Muscle of arm (tissue), 14 donors: ENCODE measurements at places on chromosomes 1 and 21.

- no peak for DNase-seq
These were observed 316.9 kb upstream of the SGIP1 start for GRCh38 chr1:66217021-66217420.

DNA sequence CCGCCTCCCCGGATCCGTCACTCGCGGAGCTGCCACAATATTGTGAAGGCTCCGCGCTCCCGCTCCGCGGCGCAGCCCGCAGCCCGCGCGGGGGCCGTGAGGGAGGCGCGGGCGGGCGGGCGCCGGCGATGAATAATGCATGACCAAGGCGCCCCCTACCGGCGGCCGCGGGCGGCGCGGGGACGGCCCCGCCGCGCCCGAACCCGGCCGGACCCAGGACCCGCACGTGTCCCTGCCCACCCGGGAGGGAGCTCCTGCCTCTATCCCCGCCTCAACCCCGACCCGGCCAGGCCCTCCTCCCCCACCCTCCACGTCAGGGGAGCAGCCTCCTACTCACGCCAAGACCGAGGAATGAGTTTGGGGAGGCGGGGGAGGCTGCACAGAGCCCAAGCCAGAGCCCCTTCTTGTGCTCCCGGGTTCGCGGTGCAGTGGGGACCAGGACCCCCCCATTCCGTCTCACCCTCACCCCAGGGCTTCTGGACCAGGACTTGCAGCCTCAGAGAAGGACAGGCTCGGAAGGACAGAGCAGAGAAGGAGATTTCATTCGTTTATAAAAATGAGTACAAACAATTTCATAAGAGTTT lies 70.8 kb upstream of the CASZ1 start:
- peak; percentile 38 for DNase-seq

- DNase-seq = no peak
These were observed 982 bp upstream of the IL24 start for GRCh38 chr1:206896261-206896660.

DNA sequence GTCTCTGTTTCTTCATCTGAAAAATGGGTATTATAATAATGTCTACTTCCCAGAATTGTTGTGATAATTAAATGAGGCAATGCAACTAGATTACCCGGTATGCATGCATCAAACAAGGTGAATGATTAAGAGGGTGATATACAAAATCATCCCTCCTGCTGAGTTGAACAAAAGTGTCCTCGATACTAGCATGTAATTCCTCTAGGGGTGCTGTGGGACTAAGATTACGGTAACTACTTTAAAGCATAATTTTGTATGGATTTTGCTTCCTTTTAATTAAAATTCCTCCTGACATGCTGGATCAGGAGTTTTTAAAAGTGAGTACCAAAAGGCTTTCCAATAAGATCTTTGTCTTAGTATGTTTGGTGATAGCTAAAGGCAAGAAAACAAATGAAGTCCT lies 98.7 kb upstream of the PRMT6 start:
- DNase-seq = no peak

GRCh38 chr1:219566951-219567947 lies 45.7 kb downstream of the ZC3H11B start:
- DNase-seq = peak; percentile 77

GRCh38 chr1:166153525-166154314 lies 13.1 kb downstream of the FAM78B start:
- DNase-seq = no peak

DNA sequence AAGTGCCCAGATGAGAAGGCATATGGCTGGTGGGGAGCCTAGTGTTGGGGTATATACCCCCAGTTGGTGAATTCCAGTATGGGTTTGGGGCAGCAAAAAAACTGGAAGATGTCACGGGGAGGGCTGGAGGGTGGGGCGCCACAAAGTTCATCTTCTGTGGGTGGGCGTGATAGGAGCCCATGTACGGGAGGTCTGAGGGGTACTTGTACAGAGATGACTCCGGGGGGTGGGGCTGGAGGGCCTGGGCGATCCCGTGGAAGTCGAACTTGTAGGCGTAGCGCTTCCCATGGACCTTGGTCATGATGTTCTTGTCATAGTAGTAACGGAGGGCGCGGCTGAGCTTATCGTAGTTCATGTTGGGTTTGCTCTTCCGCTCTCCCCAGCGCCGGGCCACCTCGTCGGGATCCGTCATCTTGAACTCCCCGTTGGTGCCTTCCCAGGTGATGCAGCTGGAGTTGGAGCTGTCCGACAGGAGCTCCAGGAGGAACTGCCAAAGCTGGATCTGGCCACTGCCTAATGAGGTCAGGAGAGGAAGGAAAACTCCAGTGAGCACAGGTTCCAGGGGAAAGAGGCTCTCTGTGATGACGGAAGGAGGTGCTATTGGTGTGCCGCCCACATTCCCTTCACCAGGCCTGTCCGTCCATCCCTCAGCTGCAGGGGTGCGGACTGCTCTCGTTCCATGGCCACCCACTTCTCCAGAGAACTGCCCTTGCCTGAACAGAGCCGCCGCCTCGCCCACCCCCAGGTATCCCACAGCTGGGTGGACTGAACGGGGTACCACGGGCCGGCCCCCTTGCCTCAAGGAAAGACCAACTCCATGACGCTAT lies 114.7 kb downstream of the ERG start:
- no peak for DNase-seq

GRCh38 chr1:172686143-172686542 lies 27.2 kb downstream of the FASLG start:
- DNase-seq = no peak

DNA sequence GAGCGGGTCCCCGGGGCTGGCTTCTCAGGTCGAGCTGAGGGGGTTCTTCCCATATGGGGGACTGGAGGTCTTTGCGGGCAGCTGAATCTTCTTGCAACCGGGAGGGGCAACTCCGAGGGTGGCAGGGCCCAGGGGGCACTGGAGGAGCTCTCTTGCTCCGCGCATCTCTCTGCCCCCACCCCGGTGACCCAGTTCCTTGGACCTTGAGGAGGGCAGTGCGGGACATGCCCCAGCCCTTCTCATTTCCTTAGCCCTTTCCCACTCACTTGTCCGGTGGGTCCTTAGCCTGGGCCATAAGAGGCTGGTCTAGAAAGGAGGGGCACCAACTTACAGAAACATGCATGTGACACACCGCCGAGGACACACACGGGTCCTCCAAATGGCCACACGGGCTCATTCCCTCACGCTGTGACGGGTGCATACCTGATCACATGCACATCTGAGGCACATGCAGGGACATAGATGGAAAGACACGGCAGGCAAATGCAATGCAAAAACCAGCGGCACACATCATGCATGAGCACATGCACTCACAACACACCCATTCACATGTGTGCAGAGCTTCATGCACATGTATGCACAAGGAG lies 630 bp downstream of the HPCA start:
- no peak for DNase-seq

DNA sequence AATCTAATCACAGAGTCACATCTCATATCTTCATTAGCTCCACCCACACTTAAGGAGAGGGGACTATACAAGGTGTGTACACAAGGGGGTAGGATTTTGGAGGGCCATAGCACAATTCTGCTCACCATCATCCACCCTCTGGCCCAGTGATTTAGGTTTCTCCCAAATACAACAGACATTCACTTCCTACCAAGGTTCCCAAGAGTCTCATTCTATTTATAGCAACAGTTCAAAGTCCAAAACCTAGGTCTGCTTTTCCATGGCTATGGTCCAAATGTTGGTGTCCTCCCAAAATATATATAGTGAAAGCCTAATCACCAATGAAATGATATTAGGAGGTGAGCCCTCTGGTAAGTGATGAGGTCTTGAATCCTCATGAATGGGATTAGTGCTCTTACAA lies 353.2 kb upstream of the PLD5 start:
- DNase-seq = no peak

DNA sequence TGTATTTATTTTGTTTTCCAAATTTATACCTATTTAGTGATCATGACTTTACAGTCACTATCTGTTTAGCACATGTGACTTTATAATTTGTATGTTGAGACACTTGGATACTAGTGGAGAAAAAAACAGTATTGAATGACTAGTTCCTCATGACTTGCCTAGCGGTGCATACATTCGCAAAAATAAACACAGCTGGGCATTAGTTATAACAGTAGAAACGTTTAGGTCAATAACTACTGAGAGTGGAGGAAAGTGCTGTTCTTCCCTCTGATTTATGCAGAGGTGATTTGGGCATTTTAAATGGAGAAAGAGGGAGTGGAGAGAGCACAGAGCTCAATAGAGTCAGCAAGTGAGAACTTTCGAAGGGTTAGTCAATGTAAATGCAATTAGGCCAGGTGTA lies 1679.0 kb upstream of the B3GALT2 start:
- no peak for DNase-seq

DNA sequence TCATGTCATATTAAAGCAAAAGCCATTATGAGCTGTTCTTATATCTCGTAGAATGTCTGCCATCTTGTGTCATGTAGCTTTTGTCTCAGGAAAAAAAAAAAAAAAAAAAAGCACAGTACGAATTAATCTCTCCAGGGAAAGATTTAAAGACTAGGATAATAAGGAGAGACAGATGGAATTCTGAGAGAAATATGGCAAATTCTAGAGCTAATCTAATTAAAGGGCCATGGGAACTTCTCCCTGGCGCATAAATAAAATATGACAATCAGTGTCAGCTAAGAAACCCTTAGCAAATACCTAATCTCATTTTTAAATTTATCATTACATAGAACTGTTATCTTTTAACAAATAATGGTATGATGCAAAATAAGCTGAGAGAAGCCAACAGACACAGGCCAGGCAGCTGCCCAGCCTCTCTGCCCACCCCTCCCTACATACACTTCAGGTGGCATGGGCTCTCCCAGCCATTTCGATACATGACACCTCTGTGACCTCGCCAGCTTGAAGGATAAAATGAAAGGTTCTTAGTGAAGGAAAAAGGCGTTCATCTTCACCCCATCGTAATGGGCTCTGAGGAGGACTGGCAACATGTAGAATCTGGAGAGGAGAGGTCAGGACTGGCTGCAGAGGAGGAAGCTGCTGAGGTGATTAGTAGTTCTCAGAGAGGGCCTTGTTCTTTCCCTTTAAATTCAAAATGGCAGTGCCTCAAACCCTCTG lies 39.8 kb downstream of the DISC1 start:
- DNase-seq = no peak

DNA sequence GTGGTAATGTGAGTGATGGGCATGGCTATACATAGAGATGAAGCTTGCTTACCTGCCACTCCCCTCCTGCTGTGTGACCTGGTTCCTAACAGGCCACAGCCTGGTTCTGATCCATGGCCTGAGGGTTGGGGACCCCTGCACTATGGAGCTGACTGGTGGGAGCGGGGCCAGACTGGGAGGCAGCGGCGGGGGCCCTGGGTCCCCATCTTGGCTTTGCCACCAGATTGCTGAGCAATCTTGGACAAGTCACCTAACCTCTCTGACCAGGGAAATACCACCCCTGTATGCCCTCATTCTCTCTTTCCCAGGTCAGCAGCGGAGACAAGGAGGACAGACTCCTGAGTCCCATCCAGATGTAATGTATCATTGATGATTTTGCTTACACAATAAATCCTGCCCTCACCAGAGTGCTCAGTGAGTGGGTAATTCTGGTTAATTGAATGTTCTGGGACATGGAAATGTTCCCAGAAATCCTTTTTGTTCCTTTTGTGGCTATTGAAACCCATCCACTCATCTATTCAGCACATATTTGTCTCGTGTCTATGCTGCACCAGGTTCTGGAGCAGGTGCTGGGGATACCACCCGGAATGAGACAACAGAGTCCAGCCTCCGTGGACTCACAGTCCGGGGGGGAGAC lies 4.1 kb upstream of the ARHGEF10L start:
- no peak for DNase-seq

DNA sequence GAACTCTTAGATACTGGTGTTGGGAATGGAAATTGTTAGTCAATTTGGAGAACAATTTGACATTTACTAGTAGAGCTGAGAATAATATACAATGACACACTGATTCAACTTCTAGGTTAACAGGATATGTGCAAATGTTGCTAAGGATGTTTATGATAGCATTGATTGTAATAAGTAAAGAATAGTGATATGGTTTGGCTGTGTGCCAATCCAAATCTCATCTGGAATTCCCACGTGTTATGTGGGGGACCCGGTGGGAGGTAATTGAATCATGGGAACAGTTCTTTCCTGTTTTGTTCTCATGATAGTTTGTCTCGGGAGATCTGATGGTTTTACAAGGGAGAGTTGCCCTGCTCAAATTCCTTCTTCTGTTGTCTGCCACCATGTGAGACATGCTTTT lies 302.4 kb upstream of the TMPRSS15 start:
- DNase-seq = no peak

- DNase-seq = peak; percentile 79
These were observed at the start of gene ARHGEF2 for GRCh38 chr1:155978325-155978972. TSS of gene ARHGEF2 (minus strand) at chr1:155978547. CDS start at chr1:155978427, 120 bp downstream.

DNA sequence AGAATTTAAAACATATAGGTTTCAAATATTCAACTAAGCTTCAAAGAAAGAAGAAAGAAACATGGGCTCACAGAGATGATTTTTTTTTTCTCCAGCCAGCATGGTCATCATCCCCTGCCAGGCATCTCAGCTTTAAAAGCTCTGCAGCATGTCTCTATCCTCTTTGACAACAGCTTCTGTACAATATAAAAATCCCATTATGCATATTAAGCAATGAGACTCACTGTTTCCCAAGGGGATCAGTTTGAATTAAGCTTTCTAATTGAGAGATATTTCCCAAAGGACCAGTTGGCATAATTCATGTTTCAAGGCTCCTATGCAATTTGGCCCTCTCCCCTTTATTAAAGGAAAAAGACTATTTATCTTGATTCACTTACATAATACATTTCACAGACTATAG lies 220.3 kb downstream of the GRIK1 start:
- DNase-seq = no peak

- no peak for DNase-seq
These were observed 94.0 kb downstream of the CLIC6 start for GRCh38 chr21:34762786-34763185.

DNA sequence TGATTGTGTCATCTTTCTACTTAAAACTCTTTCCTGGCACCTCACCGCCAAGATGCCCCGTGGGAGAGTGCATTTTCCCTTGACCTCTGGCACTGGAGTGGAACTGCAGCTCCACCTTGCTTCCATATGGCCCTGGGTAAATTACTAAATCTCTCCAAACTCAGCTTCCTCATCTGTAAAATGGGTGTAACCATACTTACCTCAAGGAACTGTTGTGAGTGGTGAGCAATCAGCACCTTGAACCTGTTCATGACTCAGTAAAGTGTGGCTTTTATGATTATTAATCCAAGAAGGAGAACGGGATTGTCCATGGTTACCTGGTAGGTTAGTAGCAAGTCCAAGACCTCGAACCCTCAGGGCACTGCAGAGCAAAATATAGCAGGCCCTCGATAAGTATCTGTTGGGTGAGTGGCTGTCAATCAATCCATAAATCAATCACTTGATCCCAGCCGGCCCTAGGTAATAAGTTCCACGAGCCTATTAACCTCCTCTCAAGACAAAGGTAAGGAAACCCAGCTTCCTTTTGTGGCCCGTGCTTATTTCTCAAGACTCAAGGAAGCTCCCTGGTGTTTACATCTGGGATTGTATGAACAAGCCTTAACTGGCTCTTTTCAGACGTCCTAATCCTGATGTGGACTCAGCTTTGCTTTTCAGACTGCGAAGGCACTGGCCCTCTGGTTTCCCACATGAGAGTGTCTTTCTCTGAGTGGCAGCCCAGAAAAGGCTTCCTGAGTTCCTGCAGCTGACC lies 114.0 kb upstream of the GJB5 start:
- DNase-seq = no peak
